ENCODE measurements at places on chromosomes 12 and 14.

- no peak for DNase-seq
Measured at GRCh38 chr14:104119119-104119487, 19.3 kb upstream of the KIF26A start.

- DNase-seq: no peak
Measured at GRCh38 chr12:109723311-109723881, 9.8 kb downstream of the FAM222A start.

DNA sequence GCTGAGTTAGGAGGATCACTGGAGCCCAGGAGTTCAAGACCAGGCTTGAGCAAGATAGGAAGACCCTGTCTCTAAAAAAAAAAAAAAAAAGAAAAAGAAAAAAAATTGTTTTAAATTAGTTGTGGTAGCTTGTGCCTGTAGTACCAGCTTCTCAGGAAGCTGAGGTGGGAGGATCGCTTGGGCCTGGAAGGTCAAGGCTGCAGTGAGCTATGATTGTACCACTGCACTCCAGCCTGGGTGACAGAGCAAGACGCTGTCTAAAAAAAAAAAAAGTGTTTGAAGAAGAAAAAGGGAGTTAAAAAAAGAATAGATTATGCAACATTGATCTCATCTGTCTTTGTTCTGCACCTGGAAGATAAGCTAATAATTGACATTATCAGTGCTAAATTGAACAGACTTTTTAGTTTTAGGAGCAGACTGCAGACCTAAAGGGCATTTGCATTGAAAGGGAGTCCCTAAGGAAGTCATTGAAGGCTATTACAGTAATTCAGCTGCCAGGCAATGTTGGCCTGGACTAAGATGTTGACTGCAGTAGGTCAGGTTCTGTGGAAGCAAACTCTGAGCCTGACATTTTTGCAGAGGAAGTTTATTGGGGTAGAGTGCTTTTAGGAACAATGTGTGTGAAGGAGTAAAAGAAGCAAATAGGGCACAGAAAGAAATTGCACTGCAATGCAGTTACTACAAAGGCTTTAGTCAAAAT, 215.8 kb downstream of the PCNX1 start:
- no peak for DNase-seq

DNA sequence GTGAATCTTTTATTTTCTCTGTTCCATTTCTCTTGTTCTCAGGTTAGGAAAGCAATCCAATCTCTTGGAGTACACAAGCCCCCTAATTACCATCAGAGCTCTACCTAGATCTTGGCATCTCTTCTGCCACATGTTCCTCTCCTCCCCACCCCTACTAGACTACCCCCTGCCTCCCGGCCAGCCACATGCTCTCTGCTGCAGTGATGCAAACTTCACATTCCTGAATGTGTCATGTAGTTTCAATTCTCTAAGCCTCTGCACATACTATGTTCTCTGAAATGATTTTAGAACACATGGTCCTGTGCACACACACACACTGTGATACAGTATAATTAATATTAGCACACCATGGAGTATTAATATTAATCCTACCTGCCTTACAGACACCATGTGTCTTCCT, 104.6 kb downstream of the EFCAB11 start:
- DNase-seq: no peak

GRCh38 chr12:116338064-116338846, 60.8 kb upstream of the MED13L start:
- no peak for DNase-seq

DNA sequence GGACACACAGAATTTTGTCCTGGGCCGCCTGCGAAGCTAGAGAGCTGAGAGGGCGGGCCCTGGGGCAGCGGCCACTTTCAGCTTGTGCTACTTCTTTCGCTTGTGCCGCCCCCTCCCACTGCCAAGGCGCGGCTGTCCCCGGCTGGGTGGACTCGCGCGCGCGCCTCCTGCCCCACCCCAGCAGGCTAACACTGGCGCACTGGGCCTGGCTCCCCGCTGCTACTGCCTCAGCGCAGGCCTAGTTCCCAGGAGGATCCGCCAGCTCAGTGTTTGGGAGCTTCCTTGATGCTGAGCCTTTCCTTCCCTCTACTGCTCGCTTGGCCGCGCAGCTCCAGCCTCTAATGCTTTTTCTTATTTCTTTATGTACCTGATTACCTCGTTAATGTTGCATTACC, 27.4 kb upstream of the METAP2 start:
- DNase-seq: no peak

- DNase-seq: no peak
Measured at GRCh38 chr14:47596860-47597259, 78.5 kb downstream of the MDGA2 start.

GRCh38 chr14:102606296-102606695, 13.8 kb downstream of the RCOR1 start:
- DNase-seq: no peak

DNA sequence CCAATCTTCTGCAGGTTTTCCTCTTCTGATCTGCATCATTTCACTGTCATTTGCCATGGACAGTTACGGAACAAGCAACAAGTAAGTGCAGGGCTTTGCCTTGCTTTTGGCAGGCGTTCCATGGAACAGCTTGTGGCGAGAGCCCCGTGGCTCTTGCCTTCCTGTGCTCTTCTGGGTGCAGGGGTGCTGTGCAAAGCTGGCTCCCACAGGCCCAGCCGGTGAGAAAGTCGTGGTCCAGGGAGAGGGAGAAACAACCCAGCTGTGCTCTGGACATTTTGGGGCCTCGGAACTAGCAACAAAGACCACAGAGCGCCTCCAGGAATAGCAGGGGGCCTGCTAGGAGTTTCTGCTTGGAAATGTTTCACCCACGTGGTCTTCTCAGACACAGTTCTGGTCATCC, 164.7 kb downstream of the ADGRD1 start:
- DNase-seq: no peak

DNA sequence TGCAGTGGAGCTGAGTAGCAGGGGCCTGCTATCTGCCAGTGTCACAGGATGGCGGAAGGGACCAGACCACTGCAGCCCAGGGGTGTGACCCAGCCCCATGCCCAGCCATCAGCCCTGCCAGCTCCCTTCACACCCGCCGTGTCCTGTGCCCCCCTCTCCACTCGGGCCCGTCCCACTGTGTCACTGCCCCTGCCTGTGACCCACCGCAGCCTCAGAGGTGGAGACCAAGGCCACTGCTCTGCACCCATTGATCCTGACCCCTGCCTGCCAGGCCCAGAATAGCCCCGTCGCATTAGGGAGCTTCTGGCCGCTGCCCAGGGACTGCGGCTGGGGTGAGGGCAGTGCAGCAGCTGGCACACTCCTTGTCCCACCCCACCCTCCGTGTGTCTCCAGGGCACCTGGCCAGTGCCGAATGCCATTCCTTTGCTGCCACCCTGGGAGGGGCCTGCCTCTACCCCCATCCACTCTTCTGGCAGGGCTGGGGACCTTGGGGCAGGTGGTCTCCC, 2.1 kb upstream of the CRIP2 start:
- DNase-seq: no peak

- DNase-seq: no peak
Measured at GRCh38 chr12:23752245-23752644, 197.2 kb downstream of the SOX5 start.

- DNase-seq: no peak
Measured at GRCh38 chr14:86935241-86935885, 1057.6 kb downstream of the GALC start.

GRCh38 chr12:38639625-38640024, 265.8 kb downstream of the CPNE8 start:
- DNase-seq: no peak

GRCh38 chr12:117968151-117968789, 520 bp downstream of the KSR2 start:
- no peak for DNase-seq

DNA sequence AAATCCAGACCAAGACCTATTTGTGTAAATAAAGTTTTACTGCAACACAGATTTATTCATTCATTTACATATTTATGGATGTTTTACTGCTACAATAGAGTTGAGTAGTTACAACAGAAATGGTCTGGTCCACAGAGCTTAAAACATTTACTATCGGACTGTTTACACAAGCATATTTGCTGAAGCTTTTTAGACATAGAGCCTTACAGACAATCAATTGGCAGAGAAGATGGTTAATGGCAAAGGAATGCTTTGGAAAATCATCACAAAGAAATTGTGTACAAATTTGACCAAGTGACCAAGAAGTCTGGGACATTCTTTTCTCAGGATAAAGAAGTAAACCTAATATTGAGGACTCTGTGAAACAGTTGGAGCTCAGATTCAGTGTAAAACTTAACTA, 504.3 kb downstream of the SLC16A7 start:
- no peak for DNase-seq
